ENCODE measurements at places on chromosomes 2 and 18.

- no peak for DNase-seq
Measured at GRCh38 chr2:7697052-7697451, 779.8 kb downstream of the RNF144A start.

GRCh38 chr2:216858312-216858711 is 1.6 kb downstream of the TNP1 start:
- no peak for DNase-seq

- no peak for DNase-seq
Measured at GRCh38 chr18:23355206-23355605, 97.9 kb upstream of the RIOK3 start.

- no peak for DNase-seq
Measured at GRCh38 chr2:225270053-225270452, 129.5 kb upstream of the NYAP2 start.

DNA sequence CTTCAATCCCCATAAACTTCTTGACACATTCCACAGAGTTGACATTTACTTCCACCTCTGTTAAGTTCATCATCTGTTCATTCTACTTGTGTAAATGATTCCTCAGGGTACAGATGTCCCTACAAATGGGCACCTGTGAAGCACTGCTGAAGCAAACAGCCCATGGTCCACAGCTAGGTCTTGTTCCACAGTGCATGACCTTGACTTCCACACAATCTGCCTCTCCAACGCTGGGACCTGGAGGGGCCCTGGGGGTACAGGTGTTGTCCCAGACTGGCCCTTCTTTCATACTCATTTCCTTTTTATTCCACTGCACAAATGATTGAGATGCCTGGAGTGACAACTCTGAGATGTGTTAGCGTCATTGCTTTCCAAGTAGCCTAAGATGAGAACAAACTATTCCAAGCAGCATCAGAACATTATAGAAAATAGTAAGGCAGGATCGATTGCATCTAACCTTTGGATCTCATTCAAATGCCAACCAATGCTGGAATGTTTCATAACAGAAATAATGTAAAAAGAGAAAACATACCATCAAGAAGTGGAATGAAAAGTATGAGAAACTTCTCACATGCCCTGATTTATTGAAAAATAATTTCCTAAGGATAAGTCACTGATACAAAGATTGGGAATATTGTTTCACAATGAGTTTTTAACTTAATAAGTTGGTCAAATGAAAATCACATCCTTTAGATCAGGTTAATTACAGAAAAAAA is 31.2 kb downstream of the PIEZO2 start:
- no peak for DNase-seq

DNA sequence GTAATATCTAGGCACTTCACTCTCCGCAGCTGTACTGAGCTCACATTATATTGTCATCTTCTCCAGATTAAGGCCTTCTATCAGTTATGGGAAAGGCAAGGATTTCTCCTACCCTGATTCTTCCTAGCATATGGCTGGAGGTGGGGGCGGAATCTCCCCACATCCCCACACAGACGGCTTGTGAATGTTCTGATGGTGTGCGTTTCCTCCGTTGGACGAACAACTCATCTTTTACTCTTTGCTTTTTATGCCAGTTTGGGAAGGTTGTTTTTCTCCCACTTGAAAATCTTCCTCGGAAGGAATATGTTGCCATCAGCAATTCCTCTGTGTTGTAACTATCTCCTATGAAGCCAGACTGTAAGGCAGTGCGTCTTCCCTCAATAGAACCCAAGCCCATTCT is 24.3 kb downstream of the KLHL29 start:
- no peak for DNase-seq

DNA sequence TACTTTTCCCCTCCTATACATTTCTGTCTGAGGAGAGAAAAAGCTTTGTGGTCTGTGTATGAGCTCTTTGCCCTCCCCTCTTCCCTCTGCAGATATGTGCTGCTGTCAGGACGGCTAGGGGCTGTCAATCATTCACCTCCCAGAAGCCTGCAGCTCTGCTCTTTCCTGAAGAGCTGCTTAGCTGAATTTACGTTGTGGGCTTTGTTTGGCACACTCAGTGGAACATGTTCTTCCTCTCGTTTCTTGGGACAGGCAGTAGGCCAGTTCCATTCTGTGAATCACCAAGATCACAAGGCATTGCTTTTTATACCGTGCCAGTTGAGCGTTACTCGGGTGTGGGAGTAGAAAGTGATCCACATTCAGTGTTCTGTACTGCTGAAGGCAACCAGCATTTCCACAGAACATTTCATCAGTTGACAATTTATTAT is 136.7 kb downstream of the LAMA3 start:
- DNase-seq: no peak

- DNase-seq: no peak
Measured at GRCh38 chr2:201931951-201932350, 101.7 kb upstream of the FZD7 start.

DNA sequence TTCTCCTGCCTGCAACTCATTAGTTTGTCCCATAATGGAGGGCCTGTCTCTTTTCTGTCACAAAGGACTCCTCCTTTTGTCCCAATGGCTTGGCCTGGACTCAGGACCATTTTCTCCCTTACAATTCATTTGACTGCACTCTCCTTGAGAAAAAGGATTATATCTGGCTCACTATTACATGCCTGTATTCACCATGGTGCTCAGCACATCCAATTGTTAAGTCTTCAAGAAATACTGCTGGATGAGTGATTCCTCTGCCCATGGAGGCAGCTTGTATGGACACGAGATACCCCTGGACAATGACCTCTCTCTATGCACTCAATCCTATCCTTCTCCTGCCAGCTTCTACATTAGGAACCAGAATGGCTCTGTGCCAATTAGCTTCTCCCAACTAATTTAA is 47.0 kb downstream of the CHST9 start:
- DNase-seq: no peak

- no peak for DNase-seq
Measured at GRCh38 chr2:150792780-150793300, 305.4 kb upstream of the RND3 start.

DNA sequence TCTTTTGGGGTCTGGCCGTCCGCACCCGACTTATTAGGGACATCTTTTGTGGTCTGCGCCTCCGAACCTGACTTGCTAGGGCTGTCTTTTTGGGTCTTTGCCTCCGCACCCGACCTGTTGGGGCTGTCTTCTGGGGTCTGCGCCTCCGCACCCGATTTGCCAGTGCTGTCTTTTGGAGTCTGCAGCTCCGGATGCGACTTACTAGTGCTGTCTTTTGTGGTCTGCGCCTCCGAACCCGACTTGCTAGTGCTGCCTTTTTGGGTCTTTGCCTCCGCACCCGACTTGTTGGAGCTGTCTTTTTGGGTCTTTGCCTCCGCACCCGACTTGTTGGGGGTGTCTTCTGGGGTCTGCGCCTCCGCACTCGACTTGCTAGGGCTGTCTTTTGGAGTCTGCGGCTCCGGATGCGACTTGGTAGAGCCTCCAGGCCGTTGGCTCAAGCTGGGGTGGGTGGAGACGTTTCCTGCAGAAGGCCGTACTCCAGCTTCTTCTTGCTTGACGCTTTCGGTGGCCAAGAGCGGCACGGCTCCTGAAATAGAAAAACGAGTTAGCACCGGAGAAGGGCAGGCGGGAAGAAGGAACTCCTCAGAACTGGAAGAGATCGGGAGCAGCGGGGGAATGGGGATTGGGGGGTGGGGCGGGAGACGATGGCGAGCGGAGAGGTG is 498 bp downstream of the TGOLN2 start:
- DNase-seq: peak; percentile 14

DNA sequence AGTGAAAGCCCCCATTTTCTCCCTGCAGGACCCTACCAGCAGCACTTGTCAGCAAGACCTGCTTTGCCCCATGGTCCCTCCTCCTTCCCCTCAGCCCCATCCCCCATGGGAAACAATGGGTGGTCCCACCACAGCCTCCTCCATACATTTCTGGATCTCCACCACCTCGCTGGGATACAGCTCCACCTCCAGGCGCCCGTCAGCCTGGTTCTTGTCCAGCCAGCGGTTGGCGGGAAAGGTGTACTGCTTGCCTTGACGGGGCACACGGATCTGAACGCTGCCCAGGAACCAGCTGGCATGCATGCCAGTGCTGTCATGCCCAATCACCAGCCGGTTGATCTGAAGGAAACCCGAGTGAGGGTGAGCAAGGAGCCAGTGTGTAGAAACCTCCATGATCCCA is 90.9 kb downstream of the LOXHD1 start:
- no peak for DNase-seq

GRCh38 chr18:11521853-11522252 is 87.5 kb upstream of the SLC35G4 start:
- no peak for DNase-seq

DNA sequence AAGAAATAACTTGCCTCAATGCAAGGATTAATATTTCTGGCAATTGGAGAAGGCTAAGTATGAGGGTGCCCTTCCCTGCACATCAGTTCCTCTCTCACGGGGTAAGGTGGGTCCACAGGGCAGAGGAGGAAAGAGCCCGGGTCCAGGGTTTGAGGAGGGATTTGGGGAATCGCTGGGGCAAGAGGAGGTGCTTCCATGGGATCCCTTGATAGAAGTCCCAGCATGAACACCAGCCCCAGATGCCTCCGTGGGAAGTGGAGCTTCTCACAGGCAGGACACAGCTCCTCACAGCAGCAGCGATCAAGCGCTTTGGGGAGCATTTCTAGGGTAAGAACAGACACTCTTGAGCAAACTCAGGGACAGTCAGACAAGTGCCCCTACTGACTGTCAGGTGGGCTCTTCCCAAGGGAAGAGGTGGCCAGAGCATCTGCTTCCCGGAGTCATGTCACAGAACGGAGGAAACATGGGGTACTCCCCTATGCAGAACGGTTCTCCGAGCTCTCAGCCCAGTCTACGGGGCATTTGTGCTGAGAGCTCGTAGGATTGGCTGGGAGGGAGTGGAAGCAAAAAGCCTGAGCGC is 218.9 kb upstream of the ARL4C start:
- no peak for DNase-seq

GRCh38 chr2:125341353-125341752 is 1314.6 kb upstream of the GYPC start:
- DNase-seq: no peak

DNA sequence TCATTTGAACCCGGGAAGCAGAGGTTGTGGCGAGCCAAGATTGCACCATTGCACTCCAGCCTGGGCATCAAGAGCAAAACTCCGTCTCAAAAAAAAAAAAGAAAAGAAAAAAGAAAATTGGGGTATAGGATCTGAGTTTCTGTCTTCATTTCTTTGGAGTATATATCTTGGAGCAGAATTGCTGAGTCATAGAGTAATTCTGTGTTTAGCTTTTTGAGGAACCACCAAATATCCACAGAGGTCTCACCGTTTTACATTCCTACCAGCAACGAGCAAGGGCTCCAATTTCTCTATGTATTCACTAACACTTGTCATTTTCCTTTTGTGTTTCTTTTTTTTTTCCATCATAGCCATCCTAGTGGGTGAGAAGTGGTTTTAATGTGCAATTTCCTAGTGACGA is 87.6 kb upstream of the TEX51 start:
- no peak for DNase-seq

DNA sequence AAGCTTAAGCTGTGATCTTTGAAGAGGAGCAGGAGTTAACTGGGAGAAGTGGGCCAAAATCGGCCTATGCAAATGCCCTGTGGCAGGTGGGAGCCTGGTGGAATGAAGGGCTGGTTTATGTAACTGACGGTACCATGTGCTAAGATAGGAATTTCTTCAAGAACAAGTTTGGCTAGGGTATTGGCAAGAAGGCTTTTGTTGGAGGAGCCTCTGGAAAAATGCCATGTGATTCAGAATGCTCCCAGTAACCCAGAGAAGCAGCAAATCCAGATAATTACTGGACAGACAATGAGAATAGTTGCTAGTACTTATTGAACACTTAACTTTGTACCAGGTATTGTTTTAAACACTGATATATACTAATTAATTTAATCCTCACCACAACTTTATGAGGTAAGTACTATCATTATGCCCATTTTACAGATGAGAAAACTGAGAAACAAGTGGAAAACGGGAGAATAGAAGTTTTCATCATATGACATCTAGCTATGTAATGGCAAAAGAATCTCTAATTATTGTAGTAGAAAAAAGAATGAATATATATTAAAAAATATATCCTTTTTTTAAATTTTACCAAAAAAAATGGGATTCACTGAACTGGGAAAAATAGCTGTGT is 9.1 kb upstream of the FAM124B start:
- no peak for DNase-seq

- no peak for DNase-seq
Measured at GRCh38 chr18:10660179-10660884, 134.5 kb downstream of the NAPG start.

GRCh38 chr2:2840681-2841300 is 509.7 kb upstream of the MYT1L start:
- DNase-seq: no peak

- no peak for DNase-seq
Measured at GRCh38 chr18:79405019-79405780, 9.5 kb downstream of the NFATC1 start.

DNA sequence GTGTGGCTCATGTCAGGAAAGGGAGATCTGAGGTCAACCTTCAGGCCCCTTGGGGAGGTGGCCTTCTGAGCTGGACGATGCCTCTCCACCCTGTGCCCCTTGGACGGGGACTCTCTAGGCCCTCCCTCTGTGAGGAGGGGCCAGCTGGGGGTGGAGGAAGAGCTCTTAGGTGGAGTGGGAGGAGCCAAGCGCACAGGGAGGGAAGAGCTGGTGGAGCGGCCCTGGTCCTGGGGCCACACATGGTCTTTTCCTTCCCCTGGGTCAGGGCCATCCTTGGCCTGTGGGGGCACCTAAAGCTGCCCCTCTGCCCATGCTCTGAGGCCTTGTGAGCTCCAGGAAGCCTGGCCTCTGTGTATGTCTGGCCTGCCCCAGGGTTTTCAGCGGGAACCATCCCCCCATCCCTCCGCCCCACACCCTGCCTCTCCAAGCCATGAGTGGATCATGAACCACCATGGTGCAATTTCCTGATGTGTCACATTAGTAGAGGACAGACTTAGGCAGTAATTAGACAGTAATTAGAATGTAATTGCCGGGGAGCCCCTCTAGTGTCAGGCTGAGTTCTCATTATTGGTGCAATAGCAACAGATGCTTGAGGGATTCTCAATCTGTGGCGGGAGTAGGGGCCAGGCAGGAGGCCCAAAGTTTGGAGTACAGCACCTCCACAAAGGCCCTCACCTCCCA is 63.0 kb downstream of the GLI2 start:
- no peak for DNase-seq

DNA sequence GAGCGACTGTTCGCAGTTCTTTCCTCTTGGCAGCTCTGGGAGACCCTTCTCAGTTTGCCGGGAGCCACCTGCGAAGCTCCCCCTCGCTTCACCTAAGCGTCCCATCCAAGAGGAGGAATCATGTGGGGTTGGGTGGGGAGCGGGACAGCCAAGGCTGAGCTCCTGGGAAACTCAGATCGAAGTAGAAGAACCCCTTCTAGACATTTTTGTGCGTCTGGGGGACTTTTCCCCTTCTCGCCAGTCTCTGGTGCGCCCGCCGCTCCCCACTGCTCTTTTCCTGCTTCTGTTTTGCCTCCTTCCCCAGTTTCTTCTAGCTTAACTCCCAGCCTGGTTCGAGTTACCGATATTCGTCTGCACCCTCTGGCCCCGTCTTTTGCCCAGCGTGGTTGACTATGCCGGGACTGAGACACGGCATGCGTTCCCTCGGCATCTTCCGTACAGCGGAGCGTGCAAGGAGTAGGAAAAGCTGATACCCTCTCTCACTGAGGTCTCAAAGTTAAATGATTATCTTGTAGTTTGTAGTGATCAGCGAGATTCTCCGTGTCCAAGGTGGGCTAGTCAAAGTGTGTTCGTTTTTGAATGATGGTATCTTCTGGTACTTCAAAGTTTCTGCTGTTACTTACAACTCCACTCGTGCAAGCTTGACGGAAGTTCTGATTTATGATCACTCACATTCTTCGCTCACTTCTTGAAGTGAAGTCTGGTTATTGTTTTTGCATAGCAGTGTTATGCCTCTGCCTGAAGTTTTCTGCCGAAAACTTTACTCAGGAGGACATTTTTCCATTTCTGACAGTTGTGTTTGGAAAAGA is 664 bp downstream of the CAMKMT start:
- peak; percentile 9 for DNase-seq
